Left ventricle myocardium superior (tissue), 1 donor: ENCODE measurements at places on chromosomes 1 and 21. TPM values are rescaled to one million over a fixed set of nuclear protein-coding genes. Genes with fewer than 3 reads are reported as not detected.

DNA sequence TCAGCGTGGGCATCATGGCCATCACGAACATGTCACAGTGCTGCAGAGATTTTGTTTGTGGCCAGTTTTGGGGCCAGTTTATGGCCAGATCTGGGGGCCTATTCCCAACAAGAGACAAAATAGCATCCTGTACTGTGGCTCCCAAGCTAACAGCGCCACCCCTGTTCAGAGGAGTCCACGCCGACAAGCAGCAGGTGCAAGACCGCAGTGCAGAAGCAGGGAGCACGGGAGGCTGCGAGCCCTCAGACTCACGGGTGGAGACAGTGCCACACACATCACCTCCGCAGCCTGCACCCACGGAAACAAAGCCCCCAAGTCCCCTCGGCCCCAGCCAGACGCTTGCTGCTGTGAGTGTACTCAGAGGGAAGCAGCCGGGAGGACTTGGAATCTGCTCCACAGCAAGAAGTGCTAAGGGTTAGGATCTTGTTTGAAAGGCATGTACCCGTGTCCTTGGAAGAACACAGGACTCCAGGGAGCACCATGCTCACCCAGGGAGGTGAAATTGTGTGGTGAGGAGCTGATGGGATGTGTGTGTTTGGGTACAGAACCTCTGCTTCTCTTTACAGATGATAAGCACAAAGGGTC is 7.1 kb downstream of the TCP10L start:
- DNase-seq: no peak

Gene GJA9
- total RNA-seq: not detected

Gene P3R3URF
- not detected for total RNA-seq

GRCh38 chr1:116066868-116067565 is 44.2 kb upstream of the MAB21L3 start:
- no peak for DNase-seq

DNA sequence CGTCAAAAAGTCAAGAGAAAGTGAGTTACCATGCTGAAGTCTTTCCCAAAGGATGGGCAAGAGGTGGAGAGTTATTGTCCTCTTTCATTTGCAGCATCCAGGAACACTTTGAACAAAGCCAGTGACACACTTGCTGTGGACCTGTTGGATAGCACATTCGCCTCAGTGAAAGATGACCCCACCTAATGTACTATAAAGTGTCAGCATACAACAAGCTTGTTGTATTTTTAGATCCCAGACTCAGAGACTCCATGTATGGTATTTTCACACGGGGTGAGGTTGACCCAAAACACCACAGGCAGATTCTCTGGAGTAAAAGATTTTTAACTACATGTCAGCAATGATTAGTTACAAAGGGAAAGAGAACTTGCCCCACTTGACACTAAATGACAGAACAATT is 273.8 kb downstream of the PTBP2 start:
- DNase-seq: no peak

Gene HUNK
- 0.40 TPM for total RNA-seq

- DNase-seq: no peak
Measured at GRCh38 chr1:36223381-36223995, 755 bp upstream of the THRAP3 start.

DNA sequence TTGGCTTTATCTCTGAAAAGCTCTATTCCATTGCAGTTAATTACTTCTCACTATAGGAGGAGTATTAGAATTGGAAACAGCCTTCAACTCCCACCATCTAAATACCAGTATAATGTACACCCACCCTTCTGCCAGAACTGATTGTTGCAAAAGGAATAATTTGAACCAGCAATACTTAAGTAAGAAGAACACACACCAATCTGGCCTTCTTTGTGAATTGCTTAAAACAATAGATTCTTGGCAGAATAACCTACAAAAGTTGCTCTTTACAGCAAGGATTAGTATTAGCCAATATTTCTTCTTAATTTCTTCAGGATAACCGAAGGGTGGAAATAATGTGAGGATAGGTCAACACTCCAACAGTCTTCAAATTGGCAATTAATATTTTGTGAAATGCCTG is 54.9 kb upstream of the ADAMTS5 start:
- DNase-seq: no peak

DNA sequence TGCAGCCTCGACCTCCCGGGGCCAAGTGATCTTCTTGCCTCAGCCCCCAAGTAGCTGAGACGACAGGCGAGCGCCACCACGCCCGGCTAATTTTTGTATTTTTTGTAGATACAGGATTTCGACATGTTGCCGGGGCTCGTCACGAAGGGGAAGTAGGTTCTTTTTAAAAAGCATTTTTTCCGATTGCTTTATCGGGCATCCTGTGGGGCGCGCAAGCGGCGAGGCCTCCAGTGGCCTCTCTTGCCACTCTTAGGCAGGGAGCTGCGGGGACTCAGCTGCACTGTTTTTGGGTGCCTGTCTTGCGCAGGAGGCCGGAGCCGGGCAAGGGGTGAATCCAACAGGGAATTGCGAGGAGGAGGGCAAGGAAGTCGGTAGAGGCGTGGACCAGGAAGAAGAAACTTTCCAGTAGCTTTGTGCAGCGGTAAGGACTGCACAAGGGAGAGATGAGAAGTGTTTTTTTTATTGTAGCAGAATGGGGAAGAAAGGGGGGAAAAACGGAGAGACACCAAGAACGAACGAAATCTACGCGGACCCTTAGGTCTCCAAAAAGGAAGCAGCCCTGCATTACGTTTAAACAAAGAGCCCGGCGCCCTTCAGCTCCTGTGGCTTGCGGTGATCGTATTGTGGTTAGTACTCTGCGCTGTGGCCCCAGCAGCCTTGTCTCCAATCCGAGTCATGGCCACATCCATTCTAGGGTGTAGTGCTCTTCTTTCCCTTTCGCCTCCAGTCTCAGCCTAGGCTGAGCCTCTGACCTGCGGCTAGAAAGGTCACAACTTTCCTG is 164.8 kb downstream of the PPIAL4G start:
- DNase-seq: peak; percentile 45

Gene RHEX
- total RNA-seq: 1.0 TPM

DNA sequence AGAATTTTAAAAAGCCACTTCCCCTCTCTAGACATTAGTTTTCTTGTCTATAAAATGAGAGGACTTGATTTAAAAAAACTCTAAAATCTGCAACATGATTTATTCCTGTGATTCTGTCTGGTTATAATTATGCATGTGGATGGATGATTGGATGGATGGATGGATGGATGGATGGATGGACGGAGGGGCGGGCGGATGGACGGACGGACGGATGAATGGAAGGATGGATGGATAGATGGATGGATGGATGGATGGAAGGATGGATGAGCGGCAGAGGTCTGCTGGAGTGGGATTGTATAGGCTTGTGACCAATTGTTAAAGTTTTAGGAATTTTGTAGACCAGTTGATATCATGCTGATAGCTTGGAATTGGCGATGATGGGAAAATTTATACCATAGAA is 135.2 kb upstream of the TIAM1 start:
- no peak for DNase-seq

Gene FMO1
- 0.59 TPM for total RNA-seq

DNA sequence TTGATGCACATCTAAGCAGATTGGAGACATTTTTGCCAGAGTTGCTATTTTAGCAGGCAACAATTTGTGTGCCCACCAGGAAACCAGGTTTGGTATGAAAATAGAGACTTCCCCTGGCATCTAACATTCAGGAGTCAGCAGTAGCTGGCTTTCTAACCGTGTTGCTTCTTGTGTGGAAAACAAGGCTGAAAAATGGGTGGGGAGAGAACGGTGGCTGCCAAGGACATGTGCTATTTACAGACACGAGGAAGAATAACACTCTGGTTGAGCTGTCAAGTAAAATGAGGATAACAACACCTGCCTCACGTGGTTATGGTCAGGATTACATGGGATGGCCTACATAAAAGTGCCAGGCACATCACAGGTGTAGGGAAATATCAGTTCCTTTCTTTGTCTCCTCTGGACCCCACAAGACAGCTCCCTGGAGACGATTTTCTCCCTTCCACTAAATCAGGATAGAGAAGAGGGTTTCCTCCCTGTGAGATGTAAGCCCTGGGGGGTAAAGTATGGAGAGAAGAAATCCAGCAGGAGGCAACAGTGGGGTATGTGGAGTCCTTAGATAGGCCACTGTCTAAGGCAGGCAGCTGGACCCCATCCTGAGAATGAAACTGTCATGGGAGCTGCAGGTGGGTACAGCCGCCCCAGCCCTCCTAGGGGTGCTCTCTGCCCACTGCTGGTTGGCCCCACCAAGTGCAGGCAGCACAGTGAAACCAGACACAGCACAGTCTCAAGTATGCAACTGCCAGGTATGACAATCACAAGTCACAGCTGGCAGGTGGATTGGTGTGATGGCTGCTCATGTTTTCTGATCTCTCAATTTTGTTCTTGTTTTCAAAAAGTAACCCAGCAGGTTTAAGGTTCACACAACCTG is 80.3 kb downstream of the TENT5C start:
- DNase-seq: no peak
